ENCODE measurements at places on chromosomes 3 and 15. TPM values are rescaled to one million over a fixed set of nuclear protein-coding genes. Genes with fewer than 3 reads are reported as not detected.

ACTRT3 gene
- 4.9 TPM for total RNA-seq

ACOX2 gene
- total RNA-seq, result 2.0 TPM

SEC11A gene
- 196 TPM for total RNA-seq

SPINK8 gene
- not detected for total RNA-seq

EPHB1 gene
- 3.6 TPM for total RNA-seq

CLRN1 gene
- total RNA-seq, result not detected

TBC1D2B gene
- total RNA-seq, result 34.1 TPM

NR1I2 gene
- not detected for total RNA-seq
